ENCODE measurements at places on chromosomes 16 and 17. TPM values are rescaled to one million over a fixed set of nuclear protein-coding genes. Genes with fewer than 3 reads are reported as not detected.
A peak's percentile ranks its signal among the peaks of the same experiment; 100 is the strongest.

The CD300H gene
- not detected for total RNA-seq

DNA sequence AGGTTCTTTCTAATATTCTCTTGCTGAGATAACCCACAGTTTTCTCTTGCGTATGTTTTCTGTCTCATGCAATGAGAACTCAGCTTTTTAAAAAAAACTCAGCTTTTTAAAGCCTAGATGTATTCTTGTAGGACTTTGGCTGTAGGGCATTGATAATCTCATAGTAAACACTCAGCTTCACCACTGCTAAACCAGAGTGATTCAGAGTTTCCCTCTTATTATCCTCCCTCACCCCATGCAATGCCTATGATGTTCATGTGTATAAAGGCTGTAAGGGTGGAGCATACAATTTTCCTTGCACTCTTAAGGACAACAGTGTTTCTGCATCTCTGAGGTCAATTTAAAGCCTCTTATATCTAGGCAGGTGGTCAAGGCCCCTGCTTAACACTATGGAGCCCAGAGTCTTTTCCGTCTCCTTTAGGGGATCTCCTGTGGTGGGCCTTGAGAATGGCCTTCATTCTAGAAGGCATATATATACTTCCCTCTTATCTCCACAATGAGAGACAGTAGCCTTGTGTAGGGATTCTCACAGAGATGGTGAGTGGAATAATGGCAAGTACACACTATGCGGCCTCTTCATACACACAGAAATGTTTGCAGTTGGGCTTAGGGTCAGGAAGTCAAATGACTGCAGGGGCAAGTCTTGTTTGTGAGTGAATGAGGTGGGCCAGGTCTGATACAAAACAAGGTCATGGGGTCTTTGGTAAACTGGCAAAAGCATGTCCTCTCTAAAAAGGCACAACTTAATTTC is 279.6 kb downstream of the HS3ST3A1 start:
- no peak for DNase-seq

The RHBDL1 gene
- total RNA-seq, result 0.68 TPM

DNA sequence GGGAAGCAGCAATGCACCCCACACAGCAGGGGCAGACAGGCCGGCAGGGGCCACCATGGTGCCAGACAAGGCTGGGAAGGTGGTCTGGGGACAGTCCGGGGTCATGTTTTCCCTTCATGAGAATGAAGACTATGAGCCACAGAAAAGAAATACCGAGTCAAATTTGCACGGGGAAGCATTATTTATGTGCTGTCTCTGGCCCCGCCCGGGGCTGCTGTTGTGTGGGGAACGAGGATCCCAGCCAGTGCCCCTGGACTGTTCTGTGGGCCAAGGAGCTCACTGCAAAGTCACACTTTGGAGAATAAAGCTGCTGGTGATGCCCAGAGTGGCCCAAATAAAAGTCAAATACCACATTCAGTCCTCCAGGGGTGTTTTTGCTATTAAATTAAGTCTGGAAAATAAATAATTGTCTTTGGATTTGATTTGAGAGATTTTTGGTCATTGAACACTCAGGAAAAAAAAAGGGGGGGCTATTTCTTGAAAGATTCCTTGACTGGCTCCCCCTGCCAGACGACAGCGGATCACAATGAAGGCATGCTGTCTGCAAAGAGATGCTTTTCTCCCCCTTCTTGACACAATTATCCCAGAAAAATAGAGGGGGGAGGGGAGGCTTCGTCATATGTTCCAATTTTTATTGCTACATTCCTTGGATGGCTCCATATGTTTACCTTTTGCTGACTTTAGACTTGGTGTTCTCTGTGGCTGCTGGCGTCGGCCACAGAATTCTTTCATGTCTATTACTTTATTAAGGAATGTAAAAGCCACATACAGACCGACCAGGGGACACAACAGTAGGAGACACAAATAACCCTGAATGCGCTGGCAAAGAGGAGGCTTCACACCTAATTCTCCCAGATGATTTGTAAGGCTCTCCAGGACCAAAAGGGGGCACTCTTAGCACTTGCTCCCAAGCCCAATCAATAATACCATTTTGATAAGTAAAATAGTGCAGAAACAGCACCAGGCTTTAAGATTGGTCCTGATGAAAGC is 27.1 kb upstream of the ANKFN1 start:
- DNase-seq, result no peak

The NRN1L gene
- total RNA-seq, result 23.3 TPM

DNA sequence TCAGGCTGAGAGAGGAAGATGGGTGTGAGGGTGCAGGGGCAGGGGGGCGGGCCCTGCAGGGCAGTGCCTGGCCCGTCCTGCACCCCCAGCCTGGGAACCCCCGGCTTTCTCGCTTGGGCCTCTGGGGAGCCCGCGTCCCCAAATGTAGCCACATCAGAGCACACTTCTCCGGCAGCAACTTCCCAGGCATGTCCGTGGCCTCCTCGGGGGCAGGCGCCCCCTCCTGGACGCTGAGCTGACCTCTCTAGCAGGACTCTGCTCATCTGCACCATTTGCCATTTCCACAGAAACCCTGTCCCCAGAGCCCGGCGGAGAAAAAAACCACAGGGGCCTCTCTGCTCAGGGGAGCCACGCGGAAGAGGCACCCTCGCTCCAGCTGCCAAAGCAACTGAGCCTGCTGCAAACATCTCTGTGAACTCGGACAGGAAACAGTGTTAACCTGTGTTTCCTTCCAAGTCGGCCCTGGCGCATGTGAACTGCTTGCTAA is 63.4 kb downstream of the KLHDC4 start:
- no peak for DNase-seq

GRCh38 chr17:61487161-61487988 is 35.2 kb downstream of the TBX4 start:
- no peak for DNase-seq

The DHX38 gene
- total RNA-seq, result 44.9 TPM

GRCh38 chr16:23868136-23868535 is 32.4 kb downstream of the PRKCB start:
- DNase-seq, result no peak

DNA sequence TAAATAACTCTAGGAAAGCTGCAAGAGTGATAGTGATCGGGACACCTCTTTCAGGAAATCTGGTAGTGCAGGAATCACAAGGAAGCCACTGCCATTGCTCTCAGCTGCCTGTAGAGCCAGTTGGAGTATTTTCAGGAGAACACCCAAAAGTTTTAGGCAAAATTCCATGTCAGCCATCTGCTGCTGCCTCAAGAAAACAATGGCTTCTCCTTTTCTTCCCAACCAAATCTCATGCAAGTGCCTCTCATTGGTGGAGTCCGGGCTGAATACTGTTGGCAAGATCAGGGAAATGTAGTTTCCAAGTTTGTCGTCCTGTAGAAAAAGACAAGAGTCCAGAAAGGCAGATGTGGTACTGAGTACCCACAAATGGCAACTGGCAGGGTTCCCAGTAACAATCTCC is 54.9 kb upstream of the TANC2 start:
- no peak for DNase-seq

The SPATA22 gene
- not detected for total RNA-seq

The CNP gene
- total RNA-seq, result 50.2 TPM

- DNase-seq, result no peak
These were observed 1.7 kb upstream of the PRKCB start for GRCh38 chr16:23833960-23834685.

GRCh38 chr17:46136820-46137219 is 56.4 kb downstream of the KANSL1 start:
- no peak for DNase-seq

The PRKCB gene
- total RNA-seq, result not detected

GRCh38 chr16:19437280-19437679 is 19.6 kb downstream of the TMC5 start:
- no peak for DNase-seq

DNA sequence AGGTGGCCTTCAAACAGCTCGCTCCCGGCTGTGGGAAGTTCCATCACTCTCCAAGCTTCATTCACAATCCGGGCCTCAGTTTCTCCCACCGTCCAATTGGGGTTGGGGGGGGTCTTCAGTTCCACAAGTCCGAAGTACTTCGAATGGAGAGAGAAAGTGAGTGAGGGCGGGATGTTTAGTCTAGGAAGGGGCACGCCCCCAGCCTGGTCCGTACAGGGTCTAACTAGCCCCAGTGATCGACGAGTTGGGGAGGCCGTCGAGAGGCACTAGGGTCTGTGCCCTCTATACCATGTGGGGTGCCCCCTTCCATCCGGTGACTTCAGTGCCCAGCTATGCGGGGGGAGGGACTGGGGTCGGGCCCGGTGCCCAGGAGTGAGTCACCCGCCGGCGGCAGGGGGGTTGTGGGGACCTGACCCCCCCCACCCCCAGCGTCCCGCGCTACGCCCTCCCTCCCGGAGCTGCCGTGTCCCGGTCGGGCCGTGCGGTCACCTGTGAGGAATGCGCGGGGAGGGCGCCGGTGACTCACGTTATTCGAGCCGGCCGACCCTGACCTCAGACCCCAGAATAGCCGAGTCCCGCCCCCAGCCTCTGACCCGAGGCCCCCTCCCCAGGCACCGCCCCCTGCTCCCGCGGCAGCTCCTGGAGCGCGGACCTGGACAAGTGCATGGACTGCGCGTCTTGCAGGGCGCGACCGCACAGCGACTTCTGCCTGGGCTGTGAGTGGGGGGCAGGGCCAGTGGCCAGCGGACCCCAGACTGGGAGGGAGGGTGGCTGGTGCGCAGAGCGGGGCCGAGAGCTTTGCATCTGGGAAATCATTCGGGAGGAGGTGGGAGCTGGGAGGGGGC is 658 bp downstream of the TNFRSF12A start:
- DNase-seq, result peak; percentile 97

The KIF2B gene
- total RNA-seq, result not detected

DNA sequence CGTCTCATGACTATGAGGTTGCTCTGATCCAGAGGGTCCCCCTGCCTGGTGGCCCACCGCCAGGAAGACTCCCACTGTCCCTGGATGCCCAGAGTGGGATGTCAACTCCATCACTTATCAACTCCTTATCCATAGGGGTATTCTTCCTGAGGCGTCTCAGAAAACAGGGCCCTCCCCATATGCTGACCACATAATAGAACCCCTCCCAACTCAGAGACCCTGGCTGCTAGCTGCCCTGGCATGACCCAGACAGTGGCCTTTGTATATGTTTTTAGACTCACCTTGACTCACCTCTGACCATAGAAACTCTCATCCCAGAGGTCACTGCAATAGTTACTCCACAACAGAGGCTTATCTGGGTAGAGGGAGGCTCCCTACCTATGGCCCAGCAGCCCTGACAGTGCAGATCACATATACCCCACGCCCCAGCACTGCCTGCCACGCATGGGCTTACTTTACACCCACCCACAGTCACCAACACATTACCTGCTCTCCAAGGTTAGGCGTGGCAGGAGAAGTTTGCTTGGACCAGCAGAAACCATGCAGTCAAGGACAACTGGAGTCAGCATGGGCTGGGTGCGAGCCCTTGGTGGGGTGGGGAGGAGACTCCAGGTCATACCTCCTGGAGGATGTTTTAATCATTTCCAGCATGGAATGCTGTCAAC is 2.3 kb upstream of the G6PC1 start:
- DNase-seq, result no peak

The SENP3 gene
- total RNA-seq, result 115 TPM

GRCh38 chr16:30472328-30472942 is at the start of gene ITGAL:
Gene ITGAL (plus strand): TSS chr16:30472742. CDS start chr16:30472838, 96 bp downstream.
- DNase-seq, result no peak

The MMP15 gene
- 12.3 TPM for total RNA-seq

The PKMYT1 gene
- 25.5 TPM for total RNA-seq

The SPIRE2 gene
- 13.1 TPM for total RNA-seq

- DNase-seq, result no peak
These were observed 4.4 kb downstream of the GAA start for GRCh38 chr17:80105762-80106161.

The EXOSC6 gene
- total RNA-seq, result 25.4 TPM

DNA sequence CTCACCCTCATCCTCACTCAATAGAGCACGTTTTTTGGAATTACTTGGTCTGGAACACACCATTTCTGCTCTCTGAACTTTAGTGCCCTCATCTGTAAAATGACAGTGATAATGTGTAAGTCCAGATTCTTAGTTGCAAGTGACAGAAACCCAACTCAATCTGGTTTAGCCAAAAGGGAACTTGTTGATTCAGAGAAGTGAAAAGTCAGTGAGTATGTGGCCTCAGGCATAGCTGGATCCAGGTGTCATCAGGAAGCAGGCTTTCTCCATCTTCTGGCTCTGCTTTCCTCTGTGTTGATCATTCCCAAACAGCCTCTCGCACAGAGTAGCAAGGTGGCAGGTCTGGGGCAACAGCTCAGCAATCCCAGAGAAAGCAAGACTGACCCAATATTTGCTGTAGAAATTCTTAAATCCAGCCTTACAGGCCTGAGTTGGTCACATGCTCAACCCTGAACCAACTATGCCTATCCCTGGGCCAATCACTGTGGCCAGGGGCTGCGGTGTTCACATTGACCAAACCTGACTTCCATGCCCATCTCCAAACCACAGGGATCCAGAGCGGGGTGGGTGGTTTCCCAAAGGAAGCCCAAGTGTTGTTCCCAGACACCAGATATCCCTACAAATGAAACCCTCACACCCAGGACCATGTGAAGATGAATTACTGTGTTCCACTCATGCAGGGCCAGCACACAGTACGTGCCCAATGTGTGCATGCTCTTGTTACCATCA is 23.3 kb upstream of the ALKBH5 start:
- DNase-seq, result no peak
